ENCODE measurements at places on chromosomes 12 and 14.

DNA sequence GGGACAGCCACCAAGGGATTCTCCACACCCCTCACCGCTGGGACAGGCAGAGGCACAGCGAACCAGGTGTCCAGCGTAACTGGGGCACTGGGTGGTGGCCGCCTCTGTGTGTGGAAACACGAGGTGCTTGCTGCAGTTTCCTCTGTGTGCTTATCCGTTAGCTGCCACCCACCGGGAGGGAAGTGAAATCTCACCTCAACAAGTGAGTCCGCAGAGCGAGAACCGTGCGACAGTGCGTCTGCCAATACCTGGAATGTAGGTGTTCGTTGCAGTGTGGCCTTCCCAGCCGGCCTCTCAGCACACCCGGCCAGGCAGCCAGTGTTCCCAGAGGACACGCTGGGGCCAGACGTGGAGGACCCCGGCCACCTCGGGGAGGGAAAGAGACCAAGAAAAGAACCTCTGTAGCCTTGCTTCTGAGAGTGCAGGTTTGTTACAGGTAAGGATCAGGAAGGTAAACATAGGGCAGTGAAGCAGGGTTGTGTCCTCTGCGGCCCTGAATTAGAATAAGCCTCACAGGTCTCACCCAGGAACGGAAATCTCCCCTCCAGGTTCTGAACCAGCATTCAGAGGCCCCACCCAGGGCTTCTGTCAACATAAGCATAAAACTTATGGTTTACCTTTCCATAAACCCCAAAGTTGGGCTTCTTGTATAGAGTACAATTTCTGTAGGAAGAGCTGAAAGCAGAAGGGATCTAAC is 1.5 kb downstream of the BCL2L14 start:
- DNase-seq, result no peak

- no peak for DNase-seq
These were observed 68.8 kb downstream of the SLC24A4 start for GRCh38 chr14:92391726-92392125.

DNA sequence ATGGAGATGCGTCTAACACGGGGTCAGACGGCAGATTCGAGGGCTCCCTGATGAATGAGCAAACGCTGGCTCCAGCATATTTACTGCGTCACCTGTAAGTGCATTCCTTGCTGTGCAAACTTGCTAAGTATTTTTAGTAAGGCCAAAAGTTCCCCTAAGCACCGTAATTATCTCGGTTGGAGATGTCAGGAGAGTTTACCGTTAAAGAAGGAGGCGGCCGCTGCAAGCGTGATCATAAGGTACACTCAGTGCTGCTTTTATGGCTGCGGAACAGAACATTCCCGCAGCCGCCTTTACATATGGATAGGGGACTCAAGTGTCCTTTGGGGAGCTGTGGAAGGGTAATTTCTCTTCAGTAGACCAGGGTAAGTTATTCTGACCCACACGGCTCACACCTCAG is 175.6 kb downstream of the GLT1D1 start:
- DNase-seq, result no peak

DNA sequence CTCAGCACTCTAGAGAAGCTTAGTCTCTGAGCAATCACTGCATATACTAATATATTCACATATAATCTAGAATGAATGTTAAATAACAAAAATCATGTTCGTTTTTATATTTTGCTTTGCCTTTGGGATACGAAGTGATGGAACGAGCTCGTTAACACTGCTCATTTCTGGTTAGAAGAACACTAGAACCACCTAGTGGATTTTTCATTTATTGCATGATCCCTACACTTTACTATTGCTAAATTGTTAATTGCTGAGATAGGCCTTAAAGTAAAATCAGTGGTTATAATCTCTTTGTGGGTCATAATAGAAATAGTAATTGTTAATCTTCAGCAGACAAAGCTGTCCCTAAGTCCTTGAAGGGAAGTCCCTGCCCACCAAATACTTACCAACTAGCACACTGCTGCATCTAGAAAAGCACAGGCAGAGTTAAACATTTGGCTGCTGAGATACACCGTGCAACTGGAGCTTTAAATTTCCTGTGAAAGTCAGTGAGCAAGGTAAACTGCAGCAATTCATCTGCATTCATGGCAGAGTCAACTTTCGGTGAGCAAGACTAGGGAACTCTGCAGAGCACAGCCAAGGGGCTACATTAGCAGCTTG is 353.7 kb downstream of the APAF1 start:
- peak; percentile 27 for DNase-seq

- DNase-seq, result no peak
These were observed 9.7 kb upstream of the KRT6B start for GRCh38 chr12:52461693-52462092.

DNA sequence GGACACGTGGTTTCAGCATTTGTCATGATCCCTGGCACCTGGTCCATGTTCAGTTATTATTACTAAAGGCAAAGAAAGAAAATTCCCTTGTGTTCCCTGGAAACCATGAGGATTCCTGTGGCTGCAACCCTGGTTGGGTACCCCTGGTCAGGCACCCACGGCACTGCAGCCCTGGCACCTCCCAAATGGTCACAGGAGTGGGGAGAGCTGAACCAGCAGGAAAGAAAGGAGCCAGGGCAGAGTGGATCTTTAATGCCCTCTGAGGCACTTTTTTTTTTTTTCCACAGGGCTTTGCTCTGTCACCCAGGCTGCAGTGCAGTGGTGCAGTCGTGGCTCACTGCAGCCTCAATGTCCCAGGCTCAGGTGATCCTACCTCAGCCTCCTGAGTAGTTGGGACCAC is 17.5 kb downstream of the CINP start:
- DNase-seq, result no peak

GRCh38 chr12:6954316-6955107 is 3.4 kb downstream of the PTPN6 start:
- DNase-seq, result no peak

DNA sequence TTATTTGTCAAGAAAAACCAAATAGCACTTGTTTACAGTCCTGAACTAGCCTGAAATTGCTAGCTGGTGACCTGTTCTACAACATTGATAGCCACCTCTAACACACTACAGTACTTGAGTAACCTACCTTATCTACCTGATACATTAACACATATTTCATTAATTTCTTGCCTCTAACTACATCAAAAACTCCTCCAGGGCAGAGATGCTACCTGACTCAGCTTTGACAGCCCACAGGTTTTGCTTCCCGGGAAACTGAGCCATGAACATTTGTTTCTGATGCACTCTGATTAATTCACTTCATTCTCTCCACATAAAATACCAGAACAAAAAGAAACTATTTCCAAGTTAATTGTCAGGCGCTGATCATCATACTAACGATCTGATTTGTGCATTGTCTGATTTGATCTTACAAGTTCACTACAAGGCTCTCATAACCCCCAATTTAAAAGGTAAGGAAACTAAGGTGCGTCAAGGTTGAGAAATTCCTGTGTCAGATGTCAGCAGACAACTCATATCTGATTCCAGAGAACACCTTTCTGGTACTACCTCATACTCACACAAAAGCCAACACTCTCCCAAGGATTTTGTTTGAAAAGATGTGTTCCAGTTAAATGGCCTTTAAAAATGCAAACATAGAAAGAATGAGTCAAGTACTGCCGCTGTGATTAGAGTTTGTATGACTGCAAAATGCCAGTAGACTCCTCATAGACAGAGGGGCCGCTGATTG is 768.7 kb downstream of the BCL11B start:
- no peak for DNase-seq

GRCh38 chr12:102549691-102550090 is 69.3 kb upstream of the IGF1 start:
- DNase-seq, result no peak

DNA sequence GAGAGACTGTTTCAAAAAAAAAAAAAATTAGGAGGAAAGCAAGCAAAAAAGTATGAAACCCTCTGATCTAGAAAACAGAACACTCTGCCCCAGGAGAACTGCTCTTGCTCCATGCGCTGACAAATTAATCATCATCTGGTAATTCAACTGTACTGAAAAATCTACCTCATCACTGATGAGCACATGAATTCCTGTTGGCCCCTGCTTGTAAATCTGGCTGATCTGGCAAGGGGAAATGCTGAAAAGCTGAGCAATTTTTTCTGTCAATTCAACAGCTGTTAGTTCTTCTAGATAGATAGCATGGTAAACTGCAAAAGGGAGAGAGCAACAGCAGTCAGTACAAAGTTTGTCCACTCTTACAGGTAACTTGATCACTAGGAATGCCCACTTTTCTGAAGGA is 15.2 kb upstream of the CSRNP2 start:
- no peak for DNase-seq

DNA sequence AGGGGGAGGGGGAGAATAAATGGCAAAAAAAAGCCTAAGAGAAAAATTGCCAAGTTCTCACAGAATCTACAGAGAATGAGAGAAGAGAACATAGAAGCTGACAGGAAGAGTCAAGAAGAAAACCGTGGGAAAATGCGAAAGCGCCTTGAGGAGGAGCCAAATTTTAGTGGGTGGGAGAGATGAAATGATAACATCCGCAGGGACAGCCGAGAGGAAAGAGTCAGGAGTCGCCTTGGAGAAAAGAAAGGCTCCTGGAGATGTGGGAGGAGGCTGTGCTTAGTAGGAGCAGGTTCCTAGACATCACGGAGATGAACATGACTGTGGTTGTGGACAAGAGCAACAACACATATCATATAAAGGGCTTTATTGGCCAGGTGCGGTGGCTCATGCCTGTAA is 49.4 kb downstream of the PHLDA1 start:
- peak; percentile 45 for DNase-seq

Data from hepatic stellate cell (primary cell).